ENCODE measurements at places on chromosomes 11 and 22.

DNA sequence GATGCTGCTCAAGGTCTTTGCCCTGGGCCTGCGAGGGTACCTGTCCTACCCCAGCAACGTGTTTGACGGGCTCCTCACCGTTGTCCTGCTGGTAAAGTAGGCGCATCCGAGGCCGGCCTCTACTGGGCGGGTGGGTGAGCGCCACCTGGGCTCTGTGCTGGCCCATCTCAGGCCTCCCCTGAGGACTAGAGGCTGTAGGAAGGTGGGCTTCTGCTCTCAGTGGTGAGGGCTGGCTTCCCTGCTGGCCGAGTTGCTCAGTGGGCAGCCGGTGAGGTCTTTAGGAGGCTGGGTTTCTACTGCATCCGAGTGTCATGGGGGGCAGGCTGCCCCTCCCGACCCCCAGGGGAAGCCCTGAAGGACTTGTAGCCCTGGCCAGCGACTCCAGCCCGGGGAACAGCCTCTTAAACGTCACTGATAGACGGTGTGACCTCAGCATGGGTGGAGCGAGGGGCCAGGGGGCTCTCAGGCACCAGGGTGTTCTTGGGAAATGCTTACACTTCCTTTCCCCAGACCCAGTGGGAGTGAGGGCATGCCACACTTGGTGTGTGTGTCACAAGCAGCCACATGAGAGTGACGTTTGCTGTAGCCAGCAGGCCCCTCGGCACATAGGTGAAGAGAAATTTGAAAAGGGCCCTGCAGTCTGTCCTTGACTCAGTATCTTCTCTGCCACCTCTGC lies 30.3 kb downstream of the TPCN2 start:
- DNase-seq: no peak

DNA sequence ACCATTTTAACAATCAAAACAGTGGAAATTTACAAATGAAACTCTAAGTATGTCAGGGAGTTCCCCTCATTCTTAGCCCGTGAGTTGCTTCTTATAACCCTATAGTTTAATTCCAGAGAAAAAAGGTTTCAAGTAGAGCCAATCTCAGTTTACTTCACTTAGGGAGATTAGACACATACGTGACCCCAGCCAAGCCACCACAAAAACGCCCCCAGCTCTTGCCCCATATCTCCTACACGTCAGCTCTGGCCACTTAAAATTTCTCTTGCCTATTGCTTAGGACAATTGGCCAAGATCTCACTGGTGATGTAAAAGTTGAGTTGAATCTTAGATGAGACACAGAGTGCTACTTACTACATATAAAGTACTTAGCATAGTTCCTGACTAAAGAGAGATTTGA lies 166.4 kb downstream of the ETS1 start:
- DNase-seq: no peak

DNA sequence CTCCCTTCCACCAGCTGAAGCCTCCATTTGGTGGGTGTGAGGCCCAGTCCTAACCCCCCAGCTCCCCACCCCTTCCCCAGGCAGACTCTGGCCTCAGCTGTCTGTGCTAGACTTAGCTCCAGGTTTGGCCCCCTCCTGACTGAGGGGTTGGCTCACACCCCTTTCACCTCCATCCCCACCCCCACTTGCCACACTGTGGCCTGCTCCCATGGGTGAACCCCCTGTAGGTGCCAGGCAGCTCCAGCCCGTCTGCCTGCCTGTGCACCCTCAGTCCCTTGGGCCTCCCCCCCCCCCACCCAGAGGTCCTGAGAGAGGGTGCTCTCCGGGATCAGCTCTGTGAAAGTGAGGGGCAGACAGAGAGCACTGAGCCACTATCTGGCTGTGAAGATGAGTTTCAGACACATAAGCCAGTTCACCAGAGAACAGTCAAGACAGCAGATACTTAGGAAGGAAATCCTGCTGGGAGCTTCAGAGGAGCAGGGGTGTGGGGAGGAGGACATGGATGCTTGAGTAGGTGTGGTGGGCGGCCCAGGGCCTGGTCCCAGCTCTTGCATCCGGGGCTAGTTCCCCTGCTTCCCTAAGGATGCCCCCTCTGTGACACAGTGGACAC lies 36.2 kb downstream of the PPM1F start:
- DNase-seq: no peak

DNA sequence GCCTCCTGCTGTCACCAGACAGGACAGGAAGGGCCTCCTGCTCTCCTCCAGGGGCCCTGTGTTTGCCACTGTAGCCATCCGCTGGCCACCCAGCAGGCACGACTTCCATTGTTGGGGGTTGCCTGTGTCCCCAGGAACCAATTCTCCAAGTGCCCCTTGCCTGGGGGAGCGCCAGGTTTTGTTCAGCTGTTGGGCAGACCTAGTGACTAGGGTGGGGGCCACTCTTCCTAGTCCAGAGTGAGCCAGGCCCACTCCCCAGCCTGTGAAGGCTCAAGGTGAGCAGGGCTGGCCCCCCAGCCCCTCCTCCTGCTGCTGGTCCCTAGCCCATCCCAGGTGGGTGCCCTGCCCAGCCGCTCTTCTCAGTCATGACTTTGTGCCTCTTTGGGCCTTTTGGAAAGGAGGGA lies 30.9 kb downstream of the OSBPL5 start:
- DNase-seq: no peak

GRCh38 chr11:19802773-19803293 lies 90.2 kb downstream of the NAV2 start:
- DNase-seq: no peak

DNA sequence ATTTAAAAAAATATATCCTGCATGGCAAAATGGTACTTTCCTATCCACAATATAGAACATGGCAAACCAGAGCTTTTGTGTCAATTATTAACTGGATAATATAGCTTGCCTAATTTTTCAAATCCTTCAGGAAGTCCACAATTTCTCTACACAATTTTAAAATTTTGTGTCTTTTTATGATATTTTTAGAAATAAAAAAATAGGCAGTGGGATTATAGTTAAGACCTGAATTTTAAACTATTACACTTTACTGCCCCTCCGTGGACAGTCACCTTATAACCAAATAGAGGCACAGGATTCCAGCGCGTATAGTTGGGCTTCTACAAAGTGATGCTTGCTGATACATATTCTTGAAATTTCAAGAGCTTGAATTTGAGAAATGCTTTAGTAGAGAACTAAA lies 2.1 kb upstream of the DMC1 start:
- DNase-seq: no peak

DNA sequence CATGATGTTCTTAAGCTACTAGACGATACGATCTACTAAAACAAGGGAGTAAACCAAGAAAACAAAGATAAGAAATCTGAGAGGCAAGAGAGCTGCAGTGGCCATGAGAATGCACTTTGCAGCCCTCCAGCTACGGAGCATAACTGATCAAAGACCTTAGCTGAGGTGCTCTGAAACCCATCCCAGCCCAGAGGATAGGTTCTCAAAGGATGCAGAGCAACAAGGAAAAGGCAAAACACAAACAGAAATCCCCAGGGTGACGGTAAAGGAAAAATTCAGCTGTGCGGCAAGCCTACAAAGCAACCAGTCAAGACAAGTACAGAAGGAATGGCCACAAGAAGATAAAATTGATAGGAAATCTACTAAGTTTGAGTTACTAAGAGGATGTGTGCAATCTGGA lies 32.5 kb upstream of the CFAP300 start:
- DNase-seq: no peak

DNA sequence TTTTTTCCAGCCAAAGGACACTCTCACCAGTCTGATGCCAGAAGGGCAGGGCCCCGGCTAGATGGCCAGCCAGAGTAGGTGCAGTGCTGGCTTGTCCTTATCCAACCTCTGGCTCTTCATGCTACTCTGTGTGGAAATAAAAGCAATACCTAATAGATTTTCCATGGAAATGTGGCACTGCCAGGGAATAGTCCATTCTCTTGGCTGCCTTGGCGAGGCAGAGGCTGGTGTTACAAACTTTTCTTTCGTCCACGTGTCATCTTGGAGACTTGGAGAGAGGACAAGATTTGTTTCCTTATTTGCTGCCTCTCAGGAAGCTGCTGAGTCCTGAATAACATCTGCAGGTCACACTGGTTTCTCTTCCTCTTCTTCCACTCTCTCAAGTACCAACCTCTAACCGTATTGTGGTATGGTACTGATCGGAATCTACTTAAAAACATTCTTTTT lies 17.2 kb upstream of the C1QTNF4 start:
- DNase-seq: no peak

Measured in HS-27A (cell line).